ENCODE measurements at places on chromosomes 6 and 20. TPM values are rescaled to one million over a fixed set of nuclear protein-coding genes. Genes with fewer than 3 reads are reported as not detected.

GRCh38 chr6:119079283-119079809 lies 882 bp upstream of the FAM184A start:
- no peak for DNase-seq

- DNase-seq, result no peak
Observed at GRCh38 chr20:48129345-48129942, 344.2 kb upstream of the SULF2 start.

GRCh38 chr6:153725456-153725855 lies 313.6 kb upstream of the OPRM1 start:
- no peak for DNase-seq

DNA sequence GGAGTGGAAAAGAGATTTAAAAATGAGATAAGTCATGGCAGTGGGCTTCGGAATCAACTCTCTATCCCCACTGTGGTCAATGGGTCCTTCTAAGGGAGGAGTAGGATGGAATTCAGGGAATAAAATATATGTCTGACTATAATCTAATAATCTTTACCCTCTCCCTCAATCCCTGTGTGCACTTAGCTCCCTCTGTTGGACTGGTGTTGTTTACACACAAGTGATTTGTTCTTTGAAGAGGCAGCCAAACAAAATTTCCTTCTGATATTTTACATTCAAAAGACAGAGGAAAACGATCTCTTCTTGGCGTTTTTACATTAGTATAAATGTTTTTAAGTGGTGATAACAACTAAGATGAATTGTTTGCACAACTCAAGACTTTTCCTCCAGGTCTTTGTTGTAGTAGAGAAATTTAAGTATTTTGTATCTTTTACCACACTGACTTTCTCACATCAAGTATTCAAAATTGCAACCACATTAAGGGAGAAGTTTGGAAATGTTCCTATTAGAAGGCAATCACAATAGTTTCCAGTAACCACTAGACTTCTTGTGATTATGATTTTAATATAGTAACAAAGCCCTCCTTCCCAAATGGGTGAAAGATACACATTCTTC lies 317.8 kb downstream of the CENPW start:
- no peak for DNase-seq

Gene MCCD1
- not detected for total RNA-seq

Gene SNTA1
- total RNA-seq, result 226 TPM

Gene C6orf141
- 0.32 TPM for total RNA-seq

Gene TGM2
- total RNA-seq, result 473 TPM

Measured in left ventricle myocardium superior (tissue), 1 donor.